ENCODE measurements at places on chromosomes 3 and 15.
A peak's percentile ranks its signal among the peaks of the same experiment; 100 is the strongest.

DNA sequence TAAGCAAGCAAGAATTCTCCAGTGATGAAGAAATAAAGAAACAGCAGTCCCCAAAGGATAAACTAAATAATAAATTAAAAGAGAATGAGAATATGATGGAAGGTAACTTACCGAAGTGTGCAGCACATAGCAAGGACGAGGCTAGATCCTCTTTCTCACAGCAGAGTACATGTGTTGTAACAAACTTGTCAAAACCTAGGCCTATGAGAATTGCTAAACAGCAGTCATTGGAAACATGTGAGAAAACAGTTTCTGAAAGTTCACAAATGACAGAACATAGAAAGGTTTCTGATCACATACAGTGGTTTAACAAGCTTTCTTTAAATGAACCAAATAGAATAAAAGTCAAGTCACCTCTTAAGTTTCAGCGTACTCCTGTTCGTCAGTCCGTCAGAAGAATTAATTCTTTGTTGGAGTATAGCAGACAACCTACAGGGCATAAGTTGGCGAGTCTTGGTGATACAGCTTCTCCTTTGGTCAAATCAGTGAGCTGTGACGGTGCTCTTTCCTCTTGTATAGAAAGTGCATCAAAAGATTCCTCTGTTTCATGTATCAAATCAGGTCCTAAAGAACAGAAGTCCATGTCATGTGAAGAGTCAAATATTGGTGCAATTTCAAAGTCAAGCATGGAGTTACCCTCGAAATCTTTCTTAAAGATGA, 4.5 kb upstream of the SCG5 start:
- no peak for DNase-seq

DNA sequence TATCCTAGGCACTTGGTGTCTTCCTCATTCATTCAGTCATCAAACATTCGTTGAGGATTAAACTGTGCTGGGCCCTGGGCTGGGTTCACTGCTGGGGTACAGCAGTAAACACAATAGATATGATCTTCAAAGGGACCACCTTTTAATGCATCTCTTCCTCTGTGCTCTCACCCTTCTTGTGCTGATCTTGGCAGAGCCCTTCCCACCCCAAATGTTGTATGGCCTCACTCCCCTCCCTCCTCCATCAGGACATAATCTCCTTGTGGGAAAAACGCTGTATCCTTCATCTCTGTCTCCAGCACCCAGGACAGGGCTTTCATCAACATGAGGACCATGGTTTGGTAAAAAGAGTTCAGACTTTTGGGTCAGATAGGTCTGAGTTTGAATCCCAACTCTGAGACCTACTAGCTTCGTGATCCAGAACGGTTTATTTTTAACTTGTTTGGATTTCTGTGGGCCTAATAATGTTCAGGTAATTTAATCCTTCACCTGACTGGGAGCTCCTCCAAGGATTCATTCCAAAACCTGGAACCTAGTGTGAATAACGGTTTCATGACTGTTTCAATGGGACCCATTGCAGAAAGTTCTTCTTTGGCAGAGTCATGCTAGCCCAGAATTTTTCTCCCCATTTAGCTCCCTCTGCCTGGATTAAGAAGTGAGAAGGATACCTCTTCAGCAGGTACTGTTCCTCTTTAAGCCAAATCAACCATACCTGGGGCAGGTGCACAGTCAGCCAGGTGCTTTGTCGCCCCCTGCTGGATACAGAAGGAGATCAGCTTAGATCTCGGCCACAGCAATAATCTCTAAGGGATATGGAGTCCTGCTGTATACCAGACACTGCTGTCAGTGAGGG, 5.2 kb upstream of the WNT7A start:
- no peak for DNase-seq

- DNase-seq, result no peak
Observed at GRCh38 chr3:64352639-64352992, 127.3 kb upstream of the PRICKLE2 start.

DNA sequence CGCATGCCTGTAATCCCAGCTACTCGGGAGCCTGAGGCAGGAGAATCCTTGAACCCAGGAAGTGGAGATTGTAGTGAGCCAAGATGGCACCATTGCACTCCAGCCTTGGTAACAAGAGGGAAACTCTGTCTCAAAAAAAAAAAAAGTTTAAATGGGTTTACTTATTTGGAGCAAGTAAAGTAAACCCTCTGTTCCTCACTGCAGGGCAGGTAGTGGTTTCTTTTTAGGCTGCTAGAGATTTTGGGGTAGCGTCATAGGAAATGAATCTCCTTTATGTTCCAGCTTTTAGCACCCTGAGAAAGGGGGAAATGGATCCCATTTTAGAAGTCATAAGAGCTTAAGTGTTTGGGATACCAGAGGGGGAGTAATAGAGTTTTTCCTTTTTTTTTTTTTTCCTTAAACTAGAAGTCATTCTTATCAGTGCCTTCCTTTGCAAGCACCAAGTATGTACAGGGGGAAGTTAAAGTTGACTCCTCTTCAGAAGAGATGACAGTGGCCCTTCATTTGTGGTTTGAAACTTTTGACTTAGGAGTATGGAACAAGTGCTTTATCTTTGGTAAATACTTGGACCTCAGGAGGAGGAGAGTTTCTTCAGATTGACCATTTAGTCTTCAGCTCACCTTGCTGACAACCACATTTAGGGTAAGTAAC, 8.0 kb downstream of the PXK start:
- no peak for DNase-seq

GRCh38 chr3:120823156-120823555, 80.6 kb downstream of the GTF2E1 start:
- DNase-seq, result no peak

GRCh38 chr3:102297072-102297658, 137.7 kb upstream of the ZPLD1 start:
- no peak for DNase-seq

- peak; percentile 46 for DNase-seq
Observed at GRCh38 chr3:115819785-115820384, 196.6 kb downstream of the GAP43 start.

DNA sequence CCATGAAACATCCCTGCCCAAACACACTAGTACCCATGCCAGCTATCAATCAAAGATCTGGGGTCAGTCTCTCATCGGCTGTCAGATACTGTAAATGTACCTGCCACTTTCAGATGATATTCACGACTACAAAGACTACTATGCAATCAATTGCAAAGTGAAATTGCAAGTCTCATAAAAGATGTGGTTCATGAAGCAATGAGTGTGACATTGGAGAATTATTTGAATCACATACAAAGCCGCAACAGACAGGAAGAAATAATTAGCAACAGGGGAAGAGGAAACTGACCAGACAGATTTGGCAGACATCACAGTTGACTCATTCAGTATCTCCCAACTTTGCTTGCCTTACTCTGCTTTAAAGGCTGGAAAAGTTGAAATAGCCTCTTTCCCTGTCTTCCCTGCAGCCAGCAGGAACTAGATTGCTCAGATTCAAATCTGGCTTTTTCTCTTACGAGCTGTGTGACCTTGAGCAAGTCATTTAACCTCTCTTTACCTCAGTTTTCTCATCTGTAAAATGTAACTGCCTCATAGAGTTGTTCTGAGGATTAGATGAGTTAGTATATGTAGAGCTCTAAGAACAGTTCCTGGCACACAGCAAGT, 95.7 kb upstream of the C3orf80 start:
- DNase-seq, result no peak

- DNase-seq, result peak; percentile 44
Observed at GRCh38 chr3:176767385-176767784, 429.9 kb downstream of the TBL1XR1 start.

DNA sequence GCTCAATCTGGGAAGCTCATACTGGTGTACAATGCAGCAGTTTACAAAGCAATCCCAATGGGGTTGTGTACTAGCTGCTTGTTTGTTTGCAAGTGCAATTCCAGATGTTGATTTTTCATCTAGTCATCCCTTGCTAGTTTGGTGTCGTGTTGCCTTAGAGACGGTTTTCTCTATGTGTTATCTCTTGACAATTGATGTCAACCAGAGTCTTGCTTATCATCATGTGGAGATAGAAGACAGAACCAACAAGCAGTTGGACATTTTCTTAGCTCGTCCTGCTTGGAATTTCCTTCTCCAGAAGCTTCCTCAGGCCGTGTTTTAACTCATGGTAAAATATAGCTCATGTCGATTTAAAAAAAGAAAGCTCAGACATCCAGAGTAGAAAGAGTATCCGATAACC, 262.0 kb upstream of the KCNH8 start:
- no peak for DNase-seq

- DNase-seq, result peak; percentile 33
Observed at GRCh38 chr3:187858041-187858440, 112.8 kb upstream of the BCL6 start.

GRCh38 chr3:108001457-108001856, 89.4 kb downstream of the CD47 start:
- DNase-seq, result no peak

DNA sequence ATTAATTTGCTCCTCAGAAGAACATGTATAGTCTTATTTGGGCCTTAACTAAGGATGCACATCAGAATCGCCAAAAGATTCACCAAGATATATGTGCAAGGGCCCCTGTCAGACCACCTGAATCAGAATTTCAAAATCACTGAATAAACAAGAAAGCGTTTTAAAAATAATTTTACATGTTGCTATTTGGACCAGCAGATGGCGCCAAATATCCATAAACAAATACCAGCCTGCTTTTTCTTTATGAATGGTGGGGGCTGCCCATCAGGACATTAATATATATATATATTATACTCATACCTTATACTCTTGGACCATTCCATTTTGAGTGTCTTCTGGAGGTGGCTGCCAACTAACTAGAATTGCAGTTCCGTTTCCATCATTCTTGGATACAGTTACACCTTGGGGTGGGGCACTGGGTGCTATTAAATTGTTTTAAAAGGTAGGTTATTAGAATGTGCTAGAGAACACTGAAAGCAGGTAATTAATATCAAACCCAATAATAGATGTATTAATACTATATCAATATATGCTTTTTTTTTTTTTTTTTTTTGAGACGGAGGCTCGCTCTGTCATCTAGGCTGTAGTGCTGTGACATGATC, 1108.3 kb downstream of the ROBO1 start:
- DNase-seq, result no peak

GRCh38 chr3:52523386-52524257, 10.0 kb downstream of the NT5DC2 start:
- DNase-seq, result peak; percentile 23

DNA sequence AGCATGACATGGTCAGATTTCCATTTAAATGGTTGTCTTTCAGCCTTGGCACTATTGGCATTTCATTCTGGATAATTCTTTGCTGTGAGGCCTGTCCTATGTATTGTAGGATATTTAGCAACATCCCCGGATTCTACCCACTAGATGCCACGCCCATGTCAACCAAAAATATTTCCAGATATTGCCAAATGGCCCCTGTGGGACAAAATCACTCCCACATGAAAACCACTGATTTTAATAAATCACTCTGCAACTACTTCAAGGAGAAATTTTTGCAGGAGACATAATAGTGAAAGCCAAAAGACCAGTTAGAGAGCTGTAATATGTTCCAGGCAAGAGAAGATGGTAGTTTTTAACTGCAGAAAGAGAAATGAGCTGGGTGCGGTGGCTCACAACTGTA, 55.9 kb upstream of the RARB start:
- DNase-seq, result no peak

DNA sequence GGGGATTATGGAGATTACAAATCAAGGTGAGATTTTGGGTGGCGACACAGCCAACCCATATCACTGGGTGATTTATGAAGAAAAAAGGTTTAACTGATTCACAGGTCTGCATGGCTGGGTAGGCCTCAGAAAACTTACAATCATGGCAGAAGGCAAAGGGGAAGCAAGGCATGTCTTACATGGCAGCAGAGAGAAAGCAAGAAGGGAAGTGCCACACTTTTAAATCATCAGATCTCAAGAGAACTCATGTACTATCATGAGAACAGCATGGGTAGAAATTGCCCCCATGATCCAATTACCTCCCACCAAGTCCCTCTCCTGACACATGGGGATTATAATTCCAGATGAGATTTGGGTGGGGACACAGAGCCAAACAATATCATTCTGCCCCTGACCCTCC, 59.7 kb downstream of the DPH6 start:
- no peak for DNase-seq

- DNase-seq, result no peak
Observed at GRCh38 chr3:156814295-156814694, 11.9 kb upstream of the LEKR1 start.

DNA sequence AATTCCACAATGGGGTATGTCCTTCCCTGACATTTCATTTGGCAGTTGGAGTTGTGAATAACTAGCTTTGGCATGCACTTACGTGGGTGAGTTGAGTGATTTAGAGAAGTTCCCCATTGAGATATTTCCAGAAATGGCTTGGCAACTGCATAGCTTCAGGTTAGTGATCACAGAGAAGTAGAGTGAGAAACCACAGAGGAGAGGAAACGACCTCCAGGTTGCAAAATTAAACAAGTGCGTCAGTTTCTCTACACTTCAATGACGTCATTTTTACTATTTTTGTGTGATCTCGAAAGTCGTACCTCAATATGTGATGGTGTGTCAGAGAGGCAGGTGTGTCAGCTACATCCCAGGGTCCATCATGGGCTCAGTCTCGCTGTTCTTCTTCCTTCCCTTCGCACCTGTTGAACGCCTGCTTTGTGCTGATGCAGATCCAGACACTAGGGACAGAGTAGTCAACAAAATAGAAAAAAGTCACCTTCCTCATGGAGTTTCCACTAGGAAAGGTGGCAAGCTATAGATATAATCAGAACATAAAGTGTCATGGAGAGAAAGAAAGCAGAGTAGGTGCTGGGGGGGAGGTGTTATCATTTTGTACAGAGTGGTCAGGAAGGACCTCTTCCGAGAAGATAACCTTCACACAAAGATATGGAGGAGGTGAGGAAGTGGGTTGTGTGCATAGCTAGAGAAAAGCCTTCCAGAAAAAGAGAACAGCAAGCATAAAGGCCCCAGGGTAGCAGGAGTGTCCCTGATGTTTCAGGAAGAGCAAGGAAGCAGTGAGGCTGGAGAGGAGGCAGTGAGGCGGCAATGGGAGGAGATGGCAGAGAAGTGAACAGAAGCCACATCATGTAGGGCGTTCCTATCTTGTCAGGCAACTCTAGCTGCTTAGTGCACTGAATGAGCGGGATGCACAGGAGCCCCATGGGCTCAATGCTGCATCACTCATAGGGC, 75.6 kb downstream of the MCTP2 start:
- DNase-seq, result no peak

GRCh38 chr3:195173657-195174056, 97.3 kb downstream of the XXYLT1 start:
- DNase-seq, result no peak

- DNase-seq, result no peak
Observed at GRCh38 chr15:52680761-52681160, 1.6 kb upstream of the ATOSA start.

GRCh38 chr15:84961707-84962106, 19.9 kb upstream of the PDE8A start:
- no peak for DNase-seq

GRCh38 chr3:159380891-159381290, 579.0 kb downstream of the MFSD1 start:
- DNase-seq, result no peak

Measured in left hindlimb (tissue), 1 donor.